ENCODE measurements at places on chromosomes 7 and 10. TPM values are rescaled to one million over a fixed set of nuclear protein-coding genes. Genes with fewer than 3 reads are reported as not detected.

GRCh38 chr7:155293721-155294510 lies 3.8 kb upstream of the INSIG1 start:
- no peak for DNase-seq

GRCh38 chr7:29957521-29958310 lies 31.9 kb downstream of the SCRN1 start:
- DNase-seq: no peak

- no peak for DNase-seq
Measured at GRCh38 chr10:124353896-124354295, 64.8 kb downstream of the OAT start.

- DNase-seq: no peak
Measured at GRCh38 chr10:114638821-114639625, 19.1 kb downstream of the ABLIM1 start.

TMEM196 gene
- not detected for polyA plus RNA-seq

OR2A7 gene
- polyA plus RNA-seq: 3.2 TPM

SORCS1 gene
- 17.5 TPM for polyA plus RNA-seq

ZNF277 gene
- polyA plus RNA-seq: 38.3 TPM

ST8SIA6 gene
- polyA plus RNA-seq: 1.5 TPM
